ENCODE measurements at places on chromosomes 12 and 14. TPM values are rescaled to one million over a fixed set of nuclear protein-coding genes. Genes with fewer than 3 reads are reported as not detected.

GRCh38 chr14:65864549-65864948 is 452.0 kb downstream of the FUT8 start:
- DNase-seq = no peak

- no peak for DNase-seq
Measured at GRCh38 chr12:110726028-110726427, 16.7 kb downstream of the PPP1CC start.

- no peak for DNase-seq
Measured at GRCh38 chr14:75876530-75876929, 105.3 kb downstream of the TGFB3 start.

GRCh38 chr12:102653406-102653805 is 173.0 kb upstream of the IGF1 start:
- no peak for DNase-seq

DNA sequence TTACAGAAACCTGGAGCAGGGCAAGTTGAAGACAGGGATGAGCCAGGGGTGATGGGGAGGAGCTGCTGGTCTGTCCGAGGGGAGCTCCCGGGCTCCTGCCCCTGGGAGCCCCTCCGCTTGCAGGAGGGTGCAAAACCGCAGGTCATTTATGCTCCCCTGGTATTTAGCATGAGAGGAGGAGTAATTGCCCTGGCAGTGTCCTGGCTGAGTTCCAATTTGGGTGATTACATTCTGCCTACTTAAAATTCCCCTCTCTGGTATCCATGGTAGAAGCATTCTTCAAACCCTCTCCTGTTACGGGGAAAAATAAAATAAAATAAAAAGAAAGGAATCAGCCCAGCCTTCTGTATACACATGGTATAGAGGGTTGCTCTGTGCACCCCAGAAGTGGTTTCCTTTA is 61.7 kb upstream of the VRK1 start:
- DNase-seq = no peak

HOXC11 gene
- total RNA-seq = not detected

AP5M1 gene
- total RNA-seq = 30.9 TPM

GLIPR1L2 gene
- total RNA-seq = 0.68 TPM

IAPP gene
- total RNA-seq = not detected

KRT79 gene
- 0.25 TPM for total RNA-seq
